ENCODE measurements at places on chromosomes 4 and X.
A peak's percentile ranks its signal among the peaks of the same experiment; 100 is the strongest.

DNA sequence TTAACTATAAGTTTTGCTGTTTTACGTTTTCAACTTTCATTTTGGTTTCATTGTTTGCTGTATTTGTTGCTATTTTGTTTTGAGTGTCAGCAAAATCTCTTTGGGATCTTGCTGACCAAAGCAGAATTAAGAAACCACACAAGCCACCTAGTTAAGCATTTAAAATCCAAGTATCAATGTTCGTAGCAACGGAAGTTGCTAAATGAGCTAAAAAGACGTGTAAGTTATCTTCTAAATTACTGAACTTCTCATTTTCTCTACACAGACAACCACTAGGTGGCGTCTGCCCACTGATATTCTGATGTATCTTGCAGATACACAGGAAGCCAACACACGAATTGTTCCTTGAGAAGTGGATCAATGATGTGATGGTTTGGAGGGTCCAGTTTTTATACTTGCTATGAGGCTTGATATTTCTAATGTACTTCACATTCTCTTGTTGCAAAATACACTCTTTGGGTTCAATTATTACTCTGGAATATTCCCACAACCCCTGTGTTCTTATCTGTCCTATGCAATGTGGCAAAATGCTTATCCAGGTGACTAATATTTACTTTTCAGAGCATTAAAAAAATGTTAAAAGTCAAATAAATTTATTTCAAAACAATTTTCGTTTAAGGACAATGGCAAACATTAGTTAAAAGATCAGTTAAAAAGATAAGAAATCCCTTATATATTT, 250.5 kb downstream of the TECRL start:
- no peak for DNase-seq

DNA sequence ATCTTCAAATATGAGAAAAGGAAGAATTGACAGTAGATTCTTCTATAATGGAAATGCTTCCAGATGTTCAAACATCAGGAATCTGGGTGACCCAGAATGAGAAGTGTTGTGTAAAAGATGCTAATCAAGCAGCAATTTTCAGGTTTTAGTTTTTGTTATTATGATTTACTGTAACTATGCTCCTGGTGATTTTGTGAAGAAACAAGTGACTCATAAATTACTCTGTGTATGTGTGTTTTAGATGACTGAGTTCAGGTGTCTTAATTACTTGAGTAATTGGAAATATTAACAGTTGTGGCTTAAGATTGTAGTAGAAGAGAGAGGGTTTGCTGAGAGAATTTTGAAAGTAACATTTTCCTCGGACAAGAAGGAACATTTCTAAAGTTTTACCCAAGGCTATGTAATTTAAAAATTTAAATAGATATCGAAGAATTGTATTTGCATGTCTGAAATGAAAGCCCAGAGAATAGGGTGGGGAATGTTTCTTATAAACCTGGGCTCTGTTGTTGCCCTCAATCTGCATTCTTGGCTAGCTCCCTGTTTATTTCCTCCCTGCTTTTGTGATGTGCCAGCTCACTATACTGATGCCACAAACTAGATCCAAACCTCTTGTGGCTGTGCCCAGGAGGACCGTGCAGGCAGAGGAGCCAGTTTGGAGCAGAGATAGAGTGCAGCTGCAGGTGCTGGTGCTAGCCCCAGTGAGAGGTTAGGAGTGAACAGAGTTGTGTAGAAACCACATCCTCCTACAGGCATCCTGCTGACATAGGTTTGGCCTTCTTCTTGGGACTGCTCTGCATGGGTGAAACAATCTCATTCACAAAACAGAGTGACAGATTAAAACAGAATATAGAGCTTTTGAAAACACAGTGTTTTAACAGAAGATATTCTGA, 25.4 kb upstream of the TNIP3 start:
- DNase-seq: peak; percentile 2

GRCh38 chrX:275476-275966, 5.7 kb upstream of the PLCXD1 start:
- no peak for DNase-seq

DNA sequence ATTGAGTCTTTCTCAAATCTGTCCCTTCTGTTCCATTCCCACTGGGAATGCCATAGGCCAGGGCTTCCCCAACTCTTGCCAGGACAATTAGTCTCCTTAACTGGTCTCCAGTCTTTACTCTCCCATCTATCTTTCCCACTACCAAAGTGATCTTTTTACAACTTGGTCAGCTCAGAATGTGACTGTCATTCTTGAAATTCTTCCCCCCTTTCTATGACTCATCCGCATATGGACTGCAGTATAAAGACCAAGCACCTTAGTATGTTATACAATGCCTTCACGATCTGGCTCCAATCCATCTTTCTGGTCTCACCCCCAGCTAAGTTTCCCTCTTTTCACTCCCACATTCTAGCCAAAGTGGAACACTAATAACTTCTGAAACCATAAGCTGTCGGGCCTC, 383.8 kb downstream of the OPHN1 start:
- no peak for DNase-seq

- DNase-seq: no peak
Observed at GRCh38 chr4:158630893-158631292, 40.8 kb downstream of the C4orf46 start.

GRCh38 chr4:11614426-11614825, 185.7 kb upstream of the HS3ST1 start:
- no peak for DNase-seq

DNA sequence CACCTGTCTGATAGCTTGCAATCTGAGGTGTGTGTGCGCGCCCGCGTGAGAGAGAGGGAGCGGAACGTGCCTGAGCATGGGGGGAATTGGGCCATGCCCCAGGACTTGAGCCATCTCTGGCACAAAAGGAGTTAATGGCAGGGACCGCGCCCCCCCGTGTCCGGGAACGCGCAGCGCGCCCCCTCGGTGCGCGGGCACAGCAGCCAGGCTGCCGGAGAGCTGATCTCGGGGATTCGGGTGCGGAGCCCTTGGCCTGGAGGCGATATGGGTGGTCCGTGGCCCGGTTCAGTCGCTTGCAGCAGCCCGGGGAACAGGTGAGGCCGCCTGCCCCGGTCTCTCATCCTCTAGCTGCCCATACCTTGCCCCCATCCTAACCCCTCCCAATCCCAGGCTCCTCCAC, at the start of gene NLGN3:
NLGN3 (plus strand) TSS at position 191 of the 400 bp plus-strand sequence. CDS start 2,909 bp downstream, outside the sequence.
- DNase-seq: no peak

- no peak for DNase-seq
Observed at GRCh38 chr4:18388039-18388438, 366.5 kb upstream of the LCORL start.

- DNase-seq: no peak
Observed at GRCh38 chr4:169151671-169152070, 119.1 kb downstream of the SH3RF1 start.

- DNase-seq: no peak
Observed at GRCh38 chr4:165610679-165611437, 232.1 kb downstream of the CPE start.

GRCh38 chrX:3326681-3327080, 19.8 kb downstream of the MXRA5 start:
- no peak for DNase-seq

DNA sequence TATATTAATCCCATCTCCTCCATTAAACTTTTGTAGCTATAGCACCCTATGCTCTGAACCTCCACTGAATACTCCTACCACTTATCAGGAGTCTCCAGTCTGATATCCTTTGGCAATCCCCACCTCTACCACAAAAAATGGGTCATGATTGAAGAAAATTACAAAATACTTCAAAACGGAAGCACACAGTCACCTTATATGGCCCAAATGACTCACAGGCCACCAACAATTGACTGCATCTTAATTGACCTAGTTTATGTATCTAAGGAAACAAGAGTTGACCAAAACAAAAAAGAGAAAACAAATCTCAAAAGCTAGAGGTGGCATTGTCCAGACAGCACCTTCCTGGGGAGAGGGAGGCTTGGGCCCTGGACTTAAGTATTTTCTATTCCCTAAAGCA, 120.0 kb upstream of the DIAPH2 start:
- no peak for DNase-seq

- no peak for DNase-seq
Observed at GRCh38 chrX:154068560-154068959, 29.0 kb downstream of the MECP2 start.

- DNase-seq: no peak
Observed at GRCh38 chr4:184416913-184417734, 57.2 kb downstream of the IRF2 start.

DNA sequence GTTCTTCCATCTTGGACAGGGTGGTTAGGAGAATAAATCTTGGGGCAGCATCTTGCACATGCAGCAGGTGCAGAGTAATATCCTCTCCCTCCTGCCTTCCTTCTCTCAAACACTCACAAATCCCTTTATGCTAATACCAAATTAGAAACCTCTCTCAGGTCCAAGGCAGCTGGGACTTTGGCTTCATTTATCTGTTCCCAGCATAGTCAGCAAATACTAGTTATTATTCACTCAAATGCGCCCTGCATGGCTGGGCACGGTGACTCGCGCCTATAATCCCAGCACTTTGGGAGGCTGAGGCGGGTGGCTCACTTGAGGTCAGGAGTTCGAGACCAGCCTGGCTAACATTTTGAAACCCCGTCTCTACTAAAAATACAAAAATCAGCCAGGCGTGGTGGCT, 156.0 kb upstream of the GALNT7 start:
- DNase-seq: no peak

DNA sequence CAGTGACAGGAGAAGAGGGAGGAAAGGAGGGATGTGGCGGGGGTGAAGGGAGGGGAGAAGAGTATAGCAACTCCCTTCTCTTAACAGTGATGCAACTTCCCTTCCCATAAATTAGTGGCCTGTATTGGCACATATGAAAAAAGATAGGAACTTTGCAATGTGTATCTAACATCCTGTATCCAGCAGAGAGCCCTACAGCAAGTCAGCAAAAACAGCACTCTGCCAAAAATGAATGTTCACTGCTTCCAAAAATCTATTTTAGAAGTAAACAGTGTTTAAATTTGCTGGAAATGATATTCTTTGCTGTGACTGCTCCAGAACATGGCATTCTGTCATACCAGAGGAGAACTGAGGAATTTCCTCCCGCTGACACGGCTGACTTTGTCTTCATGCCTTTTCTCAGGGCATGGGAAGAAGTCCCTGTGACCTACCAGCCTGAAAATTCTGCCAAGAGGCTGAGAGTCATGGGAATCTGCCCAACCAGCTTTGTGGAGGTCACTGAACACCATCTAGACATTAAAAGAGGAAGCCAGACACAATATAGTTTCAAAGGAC, 343.4 kb upstream of the RASGEF1B start:
- no peak for DNase-seq

DNA sequence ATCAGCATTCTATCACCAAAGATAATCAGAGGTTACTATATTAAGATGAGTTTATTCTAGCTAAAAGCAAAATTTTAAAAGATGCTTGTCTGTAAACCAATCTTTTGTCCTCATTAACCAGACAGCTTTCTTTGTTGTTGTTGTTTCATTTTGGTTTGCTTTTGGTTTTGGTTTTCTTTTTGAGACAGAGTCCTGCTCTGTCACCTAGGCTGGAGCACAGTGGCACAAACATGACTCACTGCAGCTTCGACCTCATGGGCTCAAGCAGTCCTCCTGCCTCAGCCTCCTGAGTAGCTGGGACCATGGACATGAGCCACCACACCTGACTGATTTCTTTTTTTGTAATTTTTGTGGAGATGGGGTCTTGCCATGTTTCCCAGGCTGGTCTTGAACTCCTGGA, 102.9 kb downstream of the COX18 start:
- DNase-seq: no peak

DNA sequence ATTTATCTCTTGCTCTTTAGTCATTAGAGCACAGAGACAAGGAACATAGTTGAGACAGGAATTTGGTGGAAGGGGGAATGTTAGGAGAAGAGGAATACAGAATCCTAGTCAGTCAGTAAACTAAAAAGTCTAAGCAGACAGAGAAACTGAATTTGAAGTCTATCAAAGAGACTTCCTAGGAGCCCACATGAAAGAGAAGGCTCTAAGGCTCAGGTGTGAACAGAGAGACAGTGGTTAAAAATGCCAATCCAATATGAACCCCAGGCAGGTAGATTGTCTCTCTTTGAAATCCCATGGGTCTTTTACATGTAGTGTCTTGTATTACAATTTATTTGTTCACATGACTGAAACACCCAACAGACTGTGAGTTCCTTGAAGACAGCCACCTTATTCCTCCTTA, 77.8 kb upstream of the NFKB1 start:
- no peak for DNase-seq

All from T-helper 22 cell (primary cell).